Right atrium auricular region (tissue), 2 donors: ENCODE measurements at places on chromosomes 11 and 22. TPM values are rescaled to one million over a fixed set of nuclear protein-coding genes. Genes with fewer than 3 reads are reported as not detected.

The B3GAT3 gene
- 12.7 TPM for total RNA-seq

The GRM5 gene
- total RNA-seq: not detected

The C22orf31 gene
- total RNA-seq: not detected

The KLHL35 gene
- total RNA-seq: 0.20 TPM

DNA sequence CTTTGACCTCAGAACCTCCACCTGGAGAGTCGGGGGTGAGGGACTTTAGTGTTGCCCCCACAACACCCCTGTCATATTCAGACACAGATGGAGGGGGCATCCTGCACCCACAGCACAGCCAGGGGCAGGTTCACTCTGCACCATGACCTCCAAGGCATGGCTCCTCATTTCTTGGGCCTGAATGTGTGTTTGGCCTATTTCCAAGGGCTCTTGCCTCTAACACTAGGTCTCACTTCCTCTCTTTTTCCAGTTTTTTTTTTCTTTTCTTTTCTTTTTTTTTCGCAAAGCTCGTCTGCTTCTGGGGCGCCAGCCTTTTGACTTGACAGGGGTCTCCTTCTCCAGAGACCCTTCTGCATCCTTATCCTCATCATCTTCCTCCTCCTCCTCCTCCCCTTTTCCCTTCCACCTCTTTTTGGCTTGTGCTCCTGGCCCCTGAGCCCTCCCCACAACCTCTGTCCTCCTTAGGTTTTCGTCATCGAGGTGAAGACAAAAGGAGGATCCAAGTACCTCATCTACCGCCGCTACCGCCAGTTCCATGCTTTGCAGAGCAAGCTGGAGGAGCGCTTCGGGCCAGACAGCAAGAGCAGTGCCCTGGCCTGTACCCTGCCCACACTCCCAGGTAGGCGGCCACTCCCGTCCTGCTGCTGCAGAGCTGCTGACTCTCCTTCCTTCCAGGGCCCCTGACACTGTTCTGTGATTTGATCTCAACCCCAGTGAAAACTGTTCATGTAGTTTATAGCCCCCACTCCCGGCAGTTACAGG is 3.8 kb downstream of the NCF4 start:
- H3K4me3 ChIP-seq: no peak overlapping the region
- H3K27ac ChIP-seq: no peak overlapping the region
- no peak for DNase-seq
- H3K36me3 ChIP-seq: no peaks in the 10 kb centered on the region
- H3K4me1 ChIP-seq: no peaks in the 10 kb centered on the region
- H3K27me3 ChIP-seq: no peaks in the 10 kb centered on the region

DNA sequence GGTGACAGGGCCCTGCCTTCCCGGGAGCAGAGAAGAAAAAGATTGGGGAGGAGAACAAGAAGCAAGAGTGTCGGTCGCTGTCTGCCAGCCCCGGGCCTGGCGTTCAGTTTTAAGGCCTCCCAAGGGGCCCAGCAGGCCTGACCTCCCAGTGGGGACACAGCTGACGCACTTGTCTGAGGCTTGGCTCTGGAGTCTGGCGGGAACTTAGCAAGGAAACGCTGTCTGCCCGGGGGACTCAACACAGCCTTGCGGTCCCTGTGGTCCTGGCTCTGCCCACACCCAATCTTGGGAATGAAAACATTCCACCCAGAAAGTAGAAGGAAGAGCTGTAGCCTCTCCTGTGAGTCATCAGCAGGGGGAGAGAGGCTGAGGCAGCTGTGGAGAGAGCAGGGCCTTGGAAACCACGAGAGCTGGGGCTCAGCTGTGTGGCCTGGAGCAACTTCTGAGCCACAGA is 54.4 kb downstream of the TRAF6 start:
- H3K4me1 ChIP-seq: peaks cover 45% of the 10 kb centered on the region
- no peaks in the 10 kb centered on the region for H3K27me3 ChIP-seq
- no peak overlapping the region for H3K4me3 ChIP-seq
- H3K36me3 ChIP-seq: no peaks in the 10 kb centered on the region

DNA sequence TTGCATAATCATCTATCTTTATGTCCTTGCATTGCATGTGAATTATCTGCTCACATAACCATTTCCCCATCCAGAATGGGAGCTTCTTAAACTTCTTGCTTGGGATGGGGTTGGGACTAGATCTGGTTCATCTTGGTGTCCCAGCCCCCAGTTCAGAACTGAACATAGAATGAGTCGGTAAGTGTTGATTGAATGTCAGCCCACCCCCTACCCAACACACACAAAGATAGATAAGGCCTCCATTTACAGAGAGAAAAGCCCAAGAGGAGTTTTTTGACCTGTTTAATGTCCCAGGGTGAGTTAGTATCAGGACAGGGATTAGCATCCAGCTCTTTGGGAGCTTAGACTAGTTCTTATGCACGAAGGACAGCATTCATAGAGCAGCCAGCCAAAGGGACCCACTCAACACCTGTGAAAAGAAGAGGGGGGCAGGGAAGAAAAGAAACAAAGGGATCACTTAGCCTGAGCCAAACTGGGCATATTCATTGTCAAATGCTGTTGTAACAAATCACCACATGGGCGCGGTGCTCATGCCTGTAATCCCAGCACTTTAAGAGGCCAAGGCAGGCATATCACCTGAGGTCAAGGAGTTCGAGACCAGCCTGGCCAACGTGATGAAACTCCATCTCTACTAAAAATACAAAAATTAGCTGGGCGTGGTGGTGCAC is 57.4 kb downstream of the CHRDL2 start:
- H3K36me3 ChIP-seq: no peaks in the 10 kb centered on the region
- no peaks in the 10 kb centered on the region for H3K27me3 ChIP-seq
- peaks cover 19% of the 10 kb centered on the region for H3K4me1 ChIP-seq
- H3K4me3 ChIP-seq: no peak overlapping the region

DNA sequence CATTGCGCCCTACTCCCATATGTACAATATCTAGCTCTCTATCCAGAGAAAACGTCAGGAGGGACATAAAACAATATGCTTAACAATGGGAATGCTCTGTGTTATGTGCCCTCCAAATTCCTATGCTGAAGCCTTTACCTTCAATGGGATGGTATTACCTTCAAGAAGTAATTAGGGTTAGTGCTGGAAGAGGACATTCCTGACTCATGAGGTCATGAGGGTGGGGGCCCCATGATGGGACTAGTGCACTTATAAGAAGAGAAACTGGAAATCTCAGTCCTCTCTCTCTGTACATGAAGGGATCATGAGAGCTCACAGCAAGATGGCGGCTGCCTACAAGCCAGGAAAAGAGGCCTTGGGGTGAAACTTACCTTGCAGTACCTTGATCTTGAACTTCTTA is 20.3 kb downstream of the MMP20 start:
- H3K27ac ChIP-seq: no peak overlapping the region
- H3K36me3 ChIP-seq: no peaks in the 10 kb centered on the region
- peaks cover 6% of the 10 kb centered on the region for H3K4me1 ChIP-seq
- DNase-seq: no peak
- no peak overlapping the region for H3K4me3 ChIP-seq
